ENCODE measurements at places on chromosomes 3 and 15.
A peak's percentile ranks its signal among the peaks of the same experiment; 100 is the strongest.

DNA sequence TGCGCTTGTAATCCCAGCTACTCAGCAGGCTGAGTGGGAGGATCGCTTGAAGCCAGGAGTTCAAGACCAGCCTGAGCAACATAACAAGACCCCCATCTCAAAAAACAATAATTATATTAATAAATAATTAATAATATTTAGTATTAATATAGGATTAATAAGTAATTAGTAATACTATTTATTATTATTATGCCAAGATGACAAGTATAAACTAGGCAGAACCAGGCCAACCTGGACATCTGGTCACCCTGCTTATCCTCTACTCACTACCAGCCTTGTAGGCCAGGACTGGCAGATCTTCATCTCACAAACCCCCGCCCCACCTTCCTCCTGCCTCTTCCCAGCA lies 429 bp downstream of the CPN2 start:
- no peak for DNase-seq

DNA sequence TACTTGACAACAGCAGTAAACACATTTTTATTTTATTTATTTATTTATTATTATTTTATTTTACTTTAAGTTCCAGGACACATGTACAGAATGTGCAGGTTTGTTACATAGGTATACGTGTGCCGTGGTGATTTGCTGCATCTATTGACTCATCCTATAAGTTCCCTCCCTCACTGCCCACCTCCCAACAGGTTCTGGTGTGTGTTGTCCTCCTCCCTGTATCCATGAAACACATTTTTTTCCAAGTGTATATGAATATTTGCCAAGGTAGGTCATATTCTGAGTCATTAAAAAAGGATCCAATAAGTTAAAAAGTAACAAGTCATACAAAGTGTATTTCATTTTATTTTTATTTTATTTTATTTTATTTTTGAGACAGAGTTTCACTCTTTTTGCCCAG lies 567.3 kb upstream of the KCNMB2 start:
- no peak for DNase-seq

DNA sequence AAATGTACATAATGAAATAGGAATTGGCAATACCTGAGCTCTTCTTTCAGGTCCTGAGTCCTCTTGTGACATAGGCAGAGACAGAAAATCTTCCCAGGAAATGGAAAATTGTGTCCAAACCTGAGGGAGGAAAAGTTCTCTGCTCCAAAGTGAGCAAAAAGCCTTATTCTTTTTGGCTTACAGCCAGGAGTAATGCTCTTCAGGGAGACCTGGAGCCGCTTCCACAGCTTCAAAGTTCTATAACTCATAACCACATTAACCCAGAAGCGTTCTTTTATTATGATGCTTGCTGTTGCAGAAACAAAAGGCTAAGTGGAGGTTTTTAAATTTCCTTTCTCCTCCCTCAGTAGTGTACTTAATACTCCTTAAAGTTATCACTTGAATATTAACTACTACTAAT lies 633 bp downstream of the IGSF10 start:
- DNase-seq = no peak

DNA sequence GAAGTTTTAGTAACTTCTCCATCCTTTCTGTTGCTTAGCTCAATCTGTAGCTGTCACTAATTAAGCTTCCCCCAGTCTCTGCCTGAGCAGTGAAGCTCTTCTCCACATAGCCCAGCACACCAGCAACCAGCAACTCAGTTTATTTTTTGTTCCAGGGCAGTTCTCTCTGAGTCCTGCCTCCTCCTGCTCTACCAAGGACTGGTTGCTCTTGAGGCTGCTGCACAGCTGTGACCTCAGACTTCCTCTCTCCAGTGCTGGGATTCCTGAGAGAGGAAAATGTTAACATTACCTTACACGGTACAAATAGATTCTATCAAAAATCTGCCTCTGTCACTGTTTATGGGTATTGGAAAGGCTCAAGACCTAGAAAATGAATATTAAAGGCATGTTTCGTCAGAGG lies 294.7 kb downstream of the OXSM start:
- DNase-seq = no peak

DNA sequence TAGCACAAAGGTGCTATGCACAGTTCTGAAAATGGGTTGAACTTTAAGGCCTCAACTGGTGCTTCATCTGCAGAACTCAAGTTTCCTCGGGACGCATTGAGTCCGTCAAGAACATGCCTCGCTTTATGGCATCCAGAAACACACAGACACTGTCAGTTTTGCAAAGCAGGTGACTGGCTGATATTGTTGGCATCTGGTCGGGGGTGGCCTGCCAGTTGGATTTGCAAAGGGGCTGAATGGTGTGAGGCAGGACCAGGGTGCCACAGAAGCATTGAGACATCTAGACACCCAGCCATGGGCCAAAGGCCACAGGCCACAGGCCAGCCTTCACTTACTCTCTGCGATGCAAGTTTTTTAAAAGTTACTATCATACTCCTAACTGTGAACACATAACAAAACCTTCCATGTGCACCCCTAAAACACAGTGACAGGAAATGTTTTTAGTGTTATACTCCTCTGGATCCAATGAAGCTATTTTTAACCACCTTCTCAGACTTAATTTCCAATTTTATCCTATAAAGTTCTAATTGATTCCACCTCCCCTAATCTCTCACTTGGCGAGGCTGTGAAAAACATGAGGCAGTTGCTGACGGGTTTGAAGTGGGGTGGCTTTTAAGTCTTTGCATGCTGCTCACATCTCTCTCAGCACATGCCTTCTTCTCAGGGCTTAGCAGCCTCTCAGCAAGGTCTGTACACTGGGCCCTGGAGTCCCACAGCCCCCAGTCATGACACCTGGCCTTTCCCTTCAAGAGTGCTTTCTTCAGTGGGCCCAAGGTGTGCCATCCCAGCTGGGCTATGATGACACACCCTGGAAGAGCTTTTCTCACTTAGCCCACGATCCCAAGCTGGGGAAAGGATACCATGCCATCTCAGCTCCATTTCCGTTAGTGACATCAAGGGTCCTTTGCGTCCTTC lies 38.5 kb upstream of the DUSP7 start:
- DNase-seq = no peak

DNA sequence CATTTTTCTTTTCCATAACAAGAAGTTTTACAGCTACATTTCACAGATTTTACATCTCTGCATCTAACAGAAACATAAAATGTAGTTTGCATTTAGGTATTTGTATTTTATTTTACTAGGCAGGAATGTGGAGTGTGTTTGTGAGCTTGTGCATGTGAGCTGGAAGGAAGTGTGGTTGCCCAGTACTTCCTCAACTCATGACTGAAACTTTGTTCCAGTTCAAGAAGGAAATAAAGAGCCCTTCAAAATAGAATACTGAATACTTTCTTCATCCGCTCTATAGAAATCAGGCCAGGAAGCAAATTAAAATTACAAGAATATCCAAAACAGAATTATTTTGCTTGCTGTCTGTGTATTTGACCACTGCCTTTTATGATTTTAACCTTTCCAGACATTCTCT lies 81.3 kb downstream of the CHL1 start:
- no peak for DNase-seq

DNA sequence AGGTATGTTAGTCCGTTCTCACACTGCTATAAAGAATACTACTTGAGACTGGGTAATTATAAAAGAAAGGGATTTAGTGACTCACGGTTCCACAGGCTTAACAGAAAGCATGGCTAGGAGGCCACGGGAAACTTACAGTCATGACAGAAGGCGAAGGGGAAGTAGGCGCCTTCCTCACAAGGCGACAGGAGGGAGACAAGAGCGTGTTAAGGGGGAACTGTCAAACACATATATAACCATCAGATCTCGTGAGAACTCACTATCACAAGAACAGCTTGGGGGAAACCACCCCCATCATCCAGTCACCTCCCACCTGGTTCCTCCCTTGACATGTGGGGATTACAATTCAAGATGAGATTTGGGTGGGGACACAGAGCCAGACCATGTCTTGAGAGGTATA lies 30.4 kb downstream of the SPRED1 start:
- no peak for DNase-seq

DNA sequence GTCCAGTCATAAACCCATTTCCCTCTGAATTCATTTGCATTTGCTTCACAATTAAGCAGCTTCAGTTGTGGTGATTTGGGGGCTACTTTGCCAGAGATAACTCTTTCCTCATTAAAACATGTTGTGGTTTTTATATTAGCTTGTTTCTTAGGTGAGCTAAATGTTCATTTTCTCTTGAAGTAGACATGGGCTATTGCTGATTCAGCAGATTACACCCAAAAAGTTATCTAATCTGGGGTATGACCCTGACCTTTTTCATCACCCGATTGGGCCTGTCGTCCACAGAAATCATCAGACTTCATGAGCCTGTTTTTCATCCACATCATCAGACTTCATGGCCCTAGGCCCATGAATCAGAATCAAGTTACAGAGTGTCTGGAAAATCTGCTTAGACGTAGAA lies 97.5 kb upstream of the KLHL25 start:
- no peak for DNase-seq

- DNase-seq = no peak
These were observed 9.5 kb downstream of the TYRO3 start for GRCh38 chr15:41568350-41569017.

DNA sequence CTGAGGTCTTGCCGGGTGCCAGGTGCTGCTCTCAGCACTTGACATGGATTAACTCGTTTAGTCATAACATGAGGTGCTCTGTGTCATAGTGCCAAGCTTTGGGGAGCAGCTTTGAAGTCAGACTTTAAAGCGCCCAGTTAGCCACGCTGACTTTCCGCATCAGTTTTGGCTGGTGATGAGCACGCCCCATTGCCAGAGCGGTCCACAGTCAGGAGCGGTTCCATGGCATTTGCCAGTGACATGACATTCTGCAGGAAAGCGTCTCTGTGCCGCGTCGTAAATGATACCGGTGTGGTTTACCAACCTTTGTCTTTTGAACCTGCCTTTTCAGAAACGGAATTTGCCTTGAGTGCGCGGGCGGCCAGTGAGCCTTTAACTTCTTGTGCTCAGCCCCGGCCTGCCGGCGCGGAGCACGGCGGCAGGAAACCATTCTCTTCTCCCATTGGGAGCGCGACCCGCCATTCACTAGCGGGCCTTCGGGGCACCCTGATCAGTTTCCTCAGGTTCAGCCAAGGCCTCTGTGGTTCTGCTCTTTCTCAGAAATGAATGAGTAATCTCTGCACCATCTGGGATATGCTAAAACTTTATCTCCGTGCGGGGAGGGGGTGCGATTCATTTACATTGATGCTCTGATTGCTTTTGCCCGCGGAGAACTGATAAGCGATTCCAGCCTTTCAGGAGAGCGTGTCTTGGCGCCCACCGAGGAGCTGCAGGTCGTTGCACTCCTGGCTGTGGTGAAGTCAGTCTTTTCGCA lies 1.7 kb upstream of the SLC2A2 start:
- no peak for DNase-seq

DNA sequence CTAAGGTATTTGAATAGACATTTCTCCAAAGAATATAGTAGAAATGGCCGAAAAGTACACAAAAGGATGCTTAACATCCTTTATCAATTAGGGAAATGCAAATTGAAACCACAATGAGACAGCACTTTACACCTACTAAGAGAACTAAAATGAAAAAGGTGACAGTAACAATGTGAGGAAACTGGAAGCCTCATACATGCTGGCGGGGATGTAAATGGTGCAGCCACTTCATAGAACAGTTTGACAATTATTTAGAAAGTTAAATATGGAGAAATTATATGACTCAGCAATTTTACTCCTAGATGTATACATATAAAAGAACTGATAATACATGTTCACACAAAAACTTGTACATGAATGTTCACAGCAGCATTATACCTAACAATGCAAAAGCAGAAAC lies 13.4 kb downstream of the SPICE1 start:
- DNase-seq = no peak

- no peak for DNase-seq
These were observed 21.0 kb downstream of the XXYLT1 start for GRCh38 chr3:195249858-195250464.

- no peak for DNase-seq
These were observed 57.8 kb upstream of the HRH1 start for GRCh38 chr3:11096266-11097139.

DNA sequence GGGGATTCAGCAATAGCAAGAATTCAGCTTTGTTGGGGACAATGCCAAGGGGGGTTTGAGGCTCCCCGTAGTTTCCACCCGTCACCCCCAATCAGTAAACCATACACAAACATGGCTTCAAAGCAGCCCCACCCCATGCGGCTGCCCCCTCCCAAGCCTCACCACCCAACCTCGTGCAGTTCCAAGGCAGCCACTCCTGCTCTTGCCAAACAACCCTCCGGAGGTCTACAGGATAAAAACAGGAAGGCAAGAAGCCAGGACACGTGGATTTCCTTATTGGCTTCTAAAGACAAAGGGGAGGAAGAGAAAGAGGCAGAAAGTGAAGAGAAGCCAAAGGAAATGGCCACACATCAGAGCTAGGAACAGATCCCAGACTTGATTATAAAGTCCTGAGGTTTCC lies 121.1 kb downstream of the SHQ1 start:
- no peak for DNase-seq

DNA sequence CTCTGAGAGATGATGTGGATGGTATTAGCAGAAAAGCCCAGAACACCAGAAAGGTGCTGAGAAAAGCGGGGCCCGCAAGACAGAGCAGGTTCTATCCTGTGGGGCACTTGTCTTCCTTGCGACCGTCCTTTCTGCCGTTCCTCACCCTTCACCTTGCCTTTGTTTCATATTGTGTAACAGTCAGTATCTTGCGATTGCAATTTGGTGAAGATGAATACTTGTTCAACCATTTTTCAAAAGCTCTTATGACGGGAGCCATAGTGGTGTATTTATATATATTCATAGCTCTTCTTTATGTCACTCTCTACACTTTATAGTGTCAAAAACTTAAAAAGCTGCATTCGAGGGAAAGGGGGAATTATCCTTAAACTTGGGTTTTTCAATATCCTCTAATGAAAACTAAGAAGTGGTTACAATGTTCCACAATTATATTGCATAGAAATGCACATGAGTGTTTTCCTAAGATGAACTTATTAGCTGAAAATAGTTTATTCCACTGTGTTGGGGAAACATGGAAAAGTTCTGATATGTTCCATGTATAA lies 797 bp downstream of the MAP3K13 start:
- DNase-seq = no peak

- peak; percentile 32 for DNase-seq
These were observed 143.4 kb upstream of the RASGRP1 start for GRCh38 chr15:38707802-38708671.

DNA sequence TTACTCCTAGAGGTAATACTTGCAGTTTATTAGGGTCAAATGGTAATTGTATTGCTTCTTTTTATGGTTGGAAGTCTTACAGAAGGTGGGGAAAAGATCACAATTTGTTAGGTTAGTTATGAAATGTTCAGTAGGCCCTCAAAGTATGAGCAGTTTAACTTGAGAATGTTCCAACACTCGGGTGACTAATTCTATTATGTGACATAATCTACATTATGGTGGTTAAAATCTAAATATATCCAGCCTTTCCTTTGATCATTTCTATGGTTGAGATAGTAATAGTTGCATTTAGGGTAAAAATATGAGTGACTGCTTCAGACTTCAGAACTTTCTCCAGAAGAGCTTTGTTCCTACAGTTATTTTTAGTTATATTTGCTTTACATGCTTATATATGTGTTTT lies 19.6 kb upstream of the FBXO22 start:
- no peak for DNase-seq

GRCh38 chr3:128532012-128532983 lies 39.3 kb upstream of the GATA2 start:
- DNase-seq = no peak

- DNase-seq = no peak
These were observed 110.6 kb downstream of the THSD4 start for GRCh38 chr15:71225851-71226250.

All from NCI-H1694 (cell line).